Endothelial cell (in vitro differentiated cells): ENCODE measurements at places on chromosomes 7 and 10.

DNA sequence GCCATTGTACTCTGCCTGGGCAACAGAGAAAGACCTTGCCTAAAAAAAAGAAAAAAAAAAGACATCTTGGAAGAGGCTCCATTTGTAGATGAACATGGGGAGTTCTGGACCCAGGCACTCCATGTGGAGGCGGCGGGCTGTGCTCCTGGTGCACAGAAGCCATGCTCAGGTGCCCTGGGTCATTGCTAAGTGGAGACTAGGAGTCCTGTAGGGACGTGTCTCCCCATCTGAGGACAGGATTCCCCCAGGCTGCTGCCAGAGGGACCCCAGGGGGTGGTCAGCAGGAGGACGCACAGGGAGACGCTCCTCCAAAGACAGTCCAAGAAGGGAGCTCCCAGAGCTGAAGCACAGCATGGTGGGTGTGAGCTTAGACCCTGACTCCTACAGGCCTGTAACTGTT lies 34.3 kb downstream of the SBDS start:
- no peak for DNase-seq

DNA sequence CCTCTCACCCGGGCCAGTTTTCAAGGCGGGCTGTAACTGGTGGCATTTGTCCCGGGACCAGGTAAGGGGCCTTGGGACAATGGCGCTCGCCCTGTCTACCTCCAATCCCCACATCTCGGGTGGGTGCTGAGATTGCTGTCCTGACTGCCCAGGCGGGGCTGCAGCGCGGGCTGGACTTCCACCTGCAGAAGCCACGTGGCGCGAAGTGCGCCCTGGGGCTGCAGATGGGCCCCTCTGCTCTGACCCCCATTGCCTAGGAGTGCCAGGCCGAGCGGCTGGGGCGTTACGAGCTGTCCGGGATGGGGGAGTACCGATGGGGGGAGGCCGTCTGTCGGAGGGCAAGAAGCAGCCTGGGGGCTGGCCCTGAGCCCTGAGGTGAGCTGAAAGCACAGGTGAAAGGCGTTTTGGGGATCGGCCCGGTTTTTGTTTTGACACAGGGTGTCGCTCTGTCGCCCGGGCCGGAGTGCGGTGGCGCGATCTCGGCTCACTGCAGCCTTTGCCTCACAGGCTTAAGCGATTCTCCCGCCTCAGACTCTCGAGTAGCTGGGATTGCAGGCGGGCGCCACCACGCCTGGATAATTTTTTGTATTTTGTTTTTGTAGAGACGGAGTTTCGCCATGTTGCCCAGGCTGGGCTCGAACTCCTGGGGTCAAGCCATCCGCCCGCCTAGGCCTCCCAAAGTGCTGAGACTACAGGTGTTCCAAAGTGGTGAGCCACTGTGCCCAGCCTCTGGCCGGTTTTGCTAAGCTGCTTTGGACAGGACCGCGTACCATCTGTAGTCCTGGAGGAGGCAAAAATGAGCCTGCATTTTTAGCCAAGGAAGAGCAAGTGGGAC lies at the start of gene SFXN2:
TSS of gene SFXN2 (plus strand) at position 16 of the 835 bp plus-strand sequence. CDS start 12,001 bp downstream, outside the sequence.
- DNase-seq = no peak

GRCh38 chr7:79806161-79806734 lies 328.4 kb upstream of the GNAI1 start:
- no peak for DNase-seq

DNA sequence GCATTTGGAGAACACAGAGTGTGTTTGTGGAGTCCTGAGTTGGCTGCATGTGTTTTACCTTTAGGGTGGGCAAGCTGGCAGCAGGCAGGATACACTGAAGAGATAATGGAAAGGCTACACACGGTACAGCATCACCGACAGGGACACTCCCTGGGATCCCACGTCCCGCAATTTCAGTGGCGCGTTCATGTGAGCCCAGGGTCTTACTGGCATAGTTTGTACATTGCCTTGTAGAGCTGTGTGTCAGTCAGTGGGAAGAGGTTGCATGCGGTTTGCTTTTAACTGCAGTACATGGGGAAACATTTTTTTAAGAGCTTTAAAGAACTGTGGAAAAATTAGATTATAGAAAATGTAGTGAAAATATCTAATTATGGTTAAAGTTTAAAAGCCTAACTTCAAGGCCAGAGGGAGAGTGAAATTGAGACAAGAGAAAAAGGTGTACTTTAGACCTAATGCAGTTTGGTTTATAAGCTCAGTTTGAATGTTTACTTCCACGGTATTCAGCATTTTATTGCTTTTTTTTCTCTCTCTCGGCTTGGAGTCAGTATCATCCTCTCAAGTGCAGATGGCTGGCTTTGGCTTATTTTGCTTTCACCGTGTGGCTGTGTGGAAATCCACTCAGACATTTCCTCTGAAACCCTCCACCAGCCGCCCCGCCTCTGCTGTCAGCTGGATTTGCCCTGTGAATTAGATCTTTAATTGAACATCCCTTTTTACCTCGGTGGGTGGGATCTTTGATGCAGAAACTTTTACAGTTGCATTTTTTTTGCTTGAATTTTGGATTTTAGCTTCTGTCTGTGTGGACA lies 364.2 kb upstream of the COBL start:
- DNase-seq = no peak

- no peak for DNase-seq
Observed at GRCh38 chr10:78594559-78595268, 474.1 kb upstream of the ZMIZ1 start.

DNA sequence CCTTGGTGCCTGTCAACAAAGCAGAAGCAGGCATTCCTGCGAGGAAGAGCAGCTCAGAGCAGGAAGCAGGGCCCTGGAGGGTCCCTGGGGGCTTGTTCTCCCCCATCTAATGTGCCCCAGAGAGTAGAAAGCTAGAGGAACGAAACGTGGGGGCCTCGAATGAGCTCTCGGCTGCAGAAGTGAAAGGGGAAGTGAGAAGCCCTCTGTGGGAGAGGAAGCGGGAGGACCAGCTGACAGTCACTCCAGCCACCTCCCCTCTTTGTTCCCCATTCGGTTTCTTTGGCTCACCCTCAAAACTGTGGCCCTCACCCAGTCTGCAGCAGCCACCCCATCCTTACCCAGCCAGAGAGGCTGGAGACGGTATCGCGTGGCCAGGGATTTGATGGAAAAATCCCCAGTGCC lies 25.0 kb downstream of the C10orf105 start:
- no peak for DNase-seq

DNA sequence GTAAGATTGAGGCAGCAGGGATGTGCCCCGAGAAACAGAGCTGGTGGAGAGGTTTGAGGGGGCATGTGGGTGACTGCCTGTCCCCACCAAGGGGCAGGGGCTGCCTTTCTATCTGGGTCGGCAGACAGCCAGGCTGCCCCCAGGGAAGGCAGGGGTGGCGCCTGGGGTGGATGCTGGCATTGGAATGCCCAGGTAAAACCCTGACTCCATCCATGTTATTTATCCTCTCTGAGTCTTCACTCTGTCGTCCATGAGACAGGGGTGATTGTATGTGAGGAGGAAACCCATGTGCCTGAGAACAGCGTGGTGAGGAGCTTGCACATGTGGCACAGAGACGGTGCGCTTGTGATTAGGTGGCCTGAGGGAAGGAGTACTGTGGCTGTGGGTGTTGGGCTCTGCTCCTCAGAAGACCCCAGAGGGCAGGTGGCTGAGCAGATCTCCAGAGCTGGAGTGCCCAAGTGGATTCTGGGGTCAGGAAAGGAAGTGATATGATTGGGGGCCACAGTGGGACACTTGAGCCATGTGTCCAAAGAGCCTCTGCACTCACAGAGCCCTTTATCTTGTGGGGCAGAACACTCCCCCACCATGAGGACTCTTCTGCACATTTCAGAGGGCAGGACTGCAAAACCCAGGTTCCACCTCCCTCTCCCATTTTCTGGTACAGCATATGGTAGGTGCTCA lies 100.4 kb upstream of the RET start:
- no peak for DNase-seq

DNA sequence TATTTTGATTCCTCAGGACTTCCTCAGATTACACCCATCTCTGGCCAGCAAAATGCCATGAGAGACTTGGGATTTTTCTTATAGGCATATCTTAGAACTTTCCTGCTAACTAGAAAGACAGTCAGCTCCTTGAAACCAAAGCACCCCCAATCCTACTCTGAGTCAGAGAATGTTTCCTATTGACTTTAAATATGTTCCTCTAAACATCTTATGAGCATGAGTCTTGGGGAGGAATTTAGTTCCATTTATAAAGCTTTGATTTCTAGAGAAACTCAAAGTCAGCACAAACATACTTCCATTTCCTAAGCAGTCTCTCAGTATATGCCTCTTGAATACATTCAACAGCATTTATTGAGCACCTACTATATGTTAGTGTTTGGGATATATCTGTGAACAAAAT lies 128.5 kb downstream of the INHBA start:
- no peak for DNase-seq

DNA sequence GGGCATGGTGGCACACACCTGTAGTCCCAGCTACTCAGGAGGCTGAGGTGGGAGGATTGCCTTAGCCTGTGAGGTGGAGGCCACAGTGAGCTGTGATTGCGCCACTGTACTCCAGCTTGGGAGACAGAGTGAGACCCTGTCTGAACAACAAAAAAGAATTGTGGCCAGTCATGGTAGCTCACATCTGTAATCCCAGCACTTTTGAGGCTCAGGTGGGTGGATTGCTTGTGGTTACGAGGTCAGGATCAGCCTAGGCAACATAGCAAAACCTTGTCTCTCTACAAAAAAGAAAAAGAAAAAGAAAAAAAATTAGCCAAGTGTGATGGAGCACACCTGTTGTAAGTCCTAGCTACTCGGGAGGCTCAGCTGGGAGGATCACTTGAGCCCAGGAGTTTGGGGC lies 22.8 kb downstream of the MARCHF5 start:
- DNase-seq = no peak

GRCh38 chr7:108196004-108196403 lies 65.8 kb upstream of the LAMB4 start:
- no peak for DNase-seq
